ENCODE measurements at places on chromosomes 1 and 21.

DNA sequence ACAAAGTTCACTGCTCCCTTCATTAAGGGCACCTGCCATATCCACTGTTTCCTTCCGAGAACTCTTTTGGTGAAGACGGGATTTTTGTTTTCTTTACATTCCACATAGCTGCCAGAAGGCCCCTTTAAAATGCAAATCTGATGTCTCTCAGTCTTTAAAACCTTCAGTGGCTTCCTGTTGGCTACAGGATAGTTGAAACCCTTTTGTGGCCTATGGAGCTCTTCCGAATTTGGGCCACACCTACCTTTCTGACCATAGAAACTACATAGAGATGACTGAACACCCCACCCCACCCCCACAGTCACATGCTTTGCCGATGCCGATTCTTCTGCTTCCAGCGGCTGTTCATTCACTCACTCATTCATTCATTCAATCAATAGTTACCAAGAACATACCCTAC is 502.6 kb downstream of the KIF26B start:
- no peak for DNase-seq

DNA sequence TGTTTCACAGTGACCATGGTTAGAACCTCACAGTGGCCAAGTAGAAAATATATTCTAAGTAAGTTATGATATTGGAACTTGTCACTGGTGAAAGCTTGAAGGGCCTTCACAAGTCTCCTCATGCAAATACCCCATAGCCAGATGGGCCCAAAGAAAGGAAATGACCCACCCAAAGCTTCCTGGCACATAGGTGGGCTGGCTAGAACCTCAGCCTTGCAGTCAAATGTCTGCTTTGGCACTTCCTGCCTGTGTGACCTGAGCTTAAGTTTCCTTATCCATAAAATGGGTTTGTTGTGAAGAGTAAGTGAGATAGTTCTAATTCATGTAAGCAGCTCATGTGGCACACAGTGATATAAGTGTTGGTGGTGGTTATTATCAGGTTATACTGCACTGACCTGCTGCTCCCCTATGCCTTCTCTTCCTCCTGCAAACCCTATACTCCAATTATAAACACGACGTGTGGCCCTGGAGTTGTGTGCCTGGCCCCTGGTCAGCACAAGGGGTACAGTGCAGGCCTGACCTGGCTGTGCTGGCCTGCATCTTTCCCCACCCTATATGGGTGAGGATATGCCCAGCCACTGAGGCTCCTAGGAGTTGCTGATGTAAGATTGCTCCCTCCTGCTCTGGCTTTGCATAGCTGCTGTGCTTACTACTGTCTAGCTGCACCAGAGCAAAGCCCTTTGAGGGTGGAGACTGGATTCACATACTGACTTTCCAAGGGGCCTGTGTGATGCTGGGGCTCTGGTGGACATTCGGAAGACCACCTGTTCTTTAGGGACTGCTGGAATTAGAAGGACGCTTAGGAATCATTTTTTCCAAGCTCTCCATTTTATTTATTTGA is 4.7 kb upstream of the SLFNL1 start:
- no peak for DNase-seq

DNA sequence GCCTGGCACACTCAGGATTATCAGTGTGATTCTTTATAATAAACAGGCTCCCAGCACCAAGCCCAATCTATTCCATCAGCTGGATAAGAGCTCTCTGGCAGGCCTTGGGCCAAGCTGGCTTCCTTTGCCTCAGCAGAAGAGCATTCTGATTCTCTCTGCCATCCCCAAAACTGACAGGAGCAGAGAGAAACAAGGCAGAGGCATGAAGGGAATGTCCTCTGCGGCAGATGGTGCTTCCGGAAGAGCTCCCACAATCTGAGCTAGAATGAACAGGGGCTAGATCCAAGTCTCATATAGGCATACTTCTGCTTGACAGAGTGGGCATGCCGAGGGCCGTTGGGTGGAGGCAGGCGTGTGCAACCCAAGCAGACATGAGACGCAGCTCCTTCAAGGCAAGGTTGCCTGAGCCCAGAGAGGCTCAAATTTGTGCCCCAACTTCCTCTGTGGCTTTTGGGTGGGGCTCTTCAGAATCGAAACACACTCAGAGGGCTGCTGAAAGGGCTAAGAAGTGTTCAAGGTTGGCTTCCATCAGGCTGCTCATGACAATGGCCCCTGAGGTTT is 4.0 kb downstream of the CAPN2 start:
- DNase-seq: no peak

DNA sequence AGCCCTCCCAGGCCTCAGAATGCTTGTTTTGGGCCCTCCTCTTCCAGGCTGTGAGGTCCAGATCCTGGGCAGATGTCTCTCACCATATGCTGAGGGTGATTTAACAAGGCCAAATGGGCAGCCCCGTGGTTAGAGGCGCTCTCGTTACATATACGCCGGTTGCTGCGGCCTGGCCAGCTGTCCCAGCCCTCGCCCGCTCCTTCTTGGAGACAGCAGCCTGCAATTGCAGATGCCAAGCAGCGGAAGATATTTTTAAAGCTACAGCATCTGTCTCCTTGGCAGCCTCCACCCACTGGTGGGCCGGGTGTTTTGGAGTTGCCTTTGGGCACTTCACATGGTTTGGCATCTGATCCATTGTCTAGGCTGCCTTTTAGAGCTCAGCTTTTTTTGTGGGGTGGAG is 178.8 kb upstream of the NFIA start:
- DNase-seq: no peak

DNA sequence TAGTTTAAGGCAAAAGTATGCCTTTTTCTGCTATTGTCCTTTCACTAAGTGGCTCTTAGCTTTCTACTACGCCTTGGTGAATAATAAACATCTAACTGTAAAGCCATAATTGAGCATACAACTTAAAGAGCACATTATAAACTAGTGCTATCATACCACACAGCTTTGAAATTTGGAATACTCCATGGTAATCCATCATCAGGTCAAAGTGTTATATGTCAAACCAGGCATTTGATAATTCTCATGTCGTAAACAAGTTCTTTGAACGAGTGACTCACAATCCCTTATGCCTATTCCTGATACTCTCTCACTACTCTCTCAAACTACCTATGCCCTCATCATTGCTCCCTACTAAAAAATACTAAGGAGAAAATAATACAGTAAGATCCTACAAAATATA is 60.3 kb upstream of the FMN2 start:
- no peak for DNase-seq
